ENCODE measurements at places on chromosomes 1 and 21.

GRCh38 chr1:228420968-228421826, 4.5 kb upstream of the TRIM17 start:
- no peak for DNase-seq

GRCh38 chr1:214573386-214574318, 22.2 kb upstream of the PTPN14 start:
- DNase-seq: no peak

- peak; percentile 41 for DNase-seq
These were observed 6.7 kb upstream of the LGALS8 start for GRCh38 chr1:236516929-236517704.

- DNase-seq: no peak
These were observed 53.6 kb downstream of the MAB21L3 start for GRCh38 chr1:116164604-116165368.

DNA sequence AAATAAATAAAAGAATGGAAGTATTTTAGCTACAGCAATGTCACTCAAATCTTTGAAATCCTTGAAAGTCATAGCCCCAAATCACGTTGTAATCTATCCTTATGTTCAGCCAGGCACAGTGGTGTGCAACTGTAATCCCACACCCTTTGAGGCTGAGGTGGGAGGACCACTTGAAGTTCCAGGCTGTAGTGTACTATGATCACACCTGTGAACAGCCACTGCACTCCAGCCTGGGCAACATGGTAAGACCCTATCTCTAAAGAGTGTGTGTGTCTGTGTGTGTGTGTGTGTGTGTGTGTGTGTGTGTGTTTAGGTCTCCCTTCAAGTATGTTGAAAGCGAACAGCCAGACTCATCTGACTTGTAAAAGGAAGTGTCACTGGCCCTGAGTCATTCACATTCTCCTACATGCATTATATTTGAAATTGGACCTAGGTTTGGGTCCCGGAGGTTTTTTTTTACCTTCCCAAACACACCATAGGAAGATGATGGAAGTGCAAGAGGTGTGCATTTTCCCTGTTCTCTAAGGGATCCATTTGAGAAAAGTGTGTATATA, 50.1 kb downstream of the ZNF281 start:
- DNase-seq: no peak

DNA sequence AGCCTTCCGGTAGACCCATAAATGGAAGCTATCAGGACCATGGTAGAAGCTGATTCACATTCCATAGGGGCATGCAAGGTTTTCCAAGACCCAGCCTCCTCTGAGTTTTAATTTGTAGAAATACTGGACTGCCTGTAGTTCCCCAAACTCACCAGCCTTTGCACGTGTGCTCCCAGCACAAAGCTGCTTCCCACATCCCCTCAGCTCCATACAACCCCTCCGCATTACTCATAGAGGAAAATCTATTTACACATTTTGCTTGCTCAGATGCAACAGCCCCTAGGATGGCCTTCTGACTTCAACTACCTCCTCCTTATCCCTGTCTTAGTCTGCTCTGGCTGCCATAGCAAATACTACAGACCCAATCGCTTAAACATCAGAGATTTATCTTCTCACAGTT, 336.2 kb downstream of the SETD4 start:
- no peak for DNase-seq

GRCh38 chr1:54239035-54239383, 39.0 kb downstream of the MRPL37 start:
- DNase-seq: no peak

- no peak for DNase-seq
These were observed 25.4 kb downstream of the SLC30A10 start for GRCh38 chr1:219902951-219903350.

DNA sequence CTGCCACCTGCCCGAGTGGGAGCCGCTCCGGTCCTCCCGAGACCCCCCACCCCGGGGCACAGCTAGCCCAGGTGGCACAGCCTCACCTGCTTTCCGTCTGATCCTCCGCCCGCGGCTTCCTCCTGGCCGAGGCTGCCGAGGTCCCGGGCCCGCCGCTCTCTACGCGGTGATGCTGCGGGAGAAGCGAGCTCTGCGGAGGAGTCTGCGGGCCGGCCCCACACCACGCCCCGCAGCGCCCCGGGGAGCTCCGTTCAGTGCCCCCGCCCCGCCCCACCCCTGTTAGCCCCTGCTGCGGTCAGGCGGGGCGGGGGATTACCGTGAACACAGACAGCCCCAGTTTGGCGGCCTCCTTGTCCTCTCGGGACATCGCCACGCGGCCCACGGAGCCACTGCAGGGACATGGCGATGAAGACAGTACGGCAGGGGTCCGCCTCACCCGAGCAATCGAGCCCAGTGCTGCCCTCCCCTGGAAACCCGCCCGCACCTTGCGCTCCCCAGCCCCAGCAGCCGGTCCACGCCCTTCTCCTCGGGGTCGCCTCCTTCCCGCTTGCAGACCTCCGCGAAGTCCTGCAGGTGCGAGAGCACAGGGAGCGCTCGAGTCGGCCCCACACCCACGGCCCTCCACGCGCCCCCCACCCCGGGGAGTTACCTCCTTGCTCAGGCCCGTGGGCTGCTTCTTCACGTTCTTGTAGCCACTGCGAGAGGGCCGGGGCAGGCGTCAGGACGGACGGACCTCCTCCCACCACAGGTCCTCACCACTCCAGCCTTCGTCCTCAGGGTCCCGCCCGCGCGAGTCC, 933 bp downstream of the C1orf35 start:
- peak; percentile 43 for DNase-seq

- peak; percentile 44 for DNase-seq
These were observed 1.1 kb downstream of the AGTRAP start for GRCh38 chr1:11736746-11737639.

DNA sequence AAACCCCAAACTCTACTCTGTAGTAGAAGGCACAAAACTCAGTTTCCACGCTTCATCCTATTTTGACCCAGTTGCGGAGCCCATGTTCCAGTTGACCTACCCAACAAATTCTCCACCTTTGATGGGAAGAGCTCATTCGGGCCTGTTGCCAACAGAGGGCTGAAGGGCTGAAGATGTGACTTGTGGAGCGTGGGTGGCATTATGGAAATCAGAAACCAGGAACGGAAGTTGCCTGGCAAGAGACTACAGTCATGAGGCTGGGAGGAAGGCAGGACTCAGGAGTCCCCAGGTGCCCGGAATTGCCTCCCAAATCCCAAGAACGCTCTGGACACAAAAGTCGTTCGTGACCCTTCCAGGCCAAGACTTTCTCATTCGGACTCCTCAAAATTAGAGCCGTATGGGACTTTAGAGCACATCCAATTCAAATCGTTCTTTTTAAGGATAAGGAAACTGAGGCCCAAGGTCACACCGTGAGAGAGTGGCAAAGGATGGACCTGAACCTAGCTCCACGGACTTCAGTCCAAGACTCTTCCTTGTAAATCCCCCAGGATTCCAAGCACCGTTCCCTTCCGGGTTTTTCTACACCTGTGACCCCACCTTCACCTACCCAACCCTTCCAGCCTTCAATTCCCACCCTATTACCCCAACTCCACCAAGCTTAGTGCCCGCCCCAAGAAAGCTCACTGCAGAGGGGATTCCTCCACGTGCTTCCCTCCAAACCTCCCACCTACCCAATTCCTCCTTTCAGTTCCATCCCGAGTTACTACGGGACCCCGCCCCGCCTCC, 739 bp downstream of the SMG5 start:
- DNase-seq: no peak

GRCh38 chr1:194167956-194168640, 981.7 kb upstream of the B3GALT2 start:
- DNase-seq: no peak

GRCh38 chr1:186413319-186413718, 37.7 kb downstream of the ODR4 start:
- no peak for DNase-seq

DNA sequence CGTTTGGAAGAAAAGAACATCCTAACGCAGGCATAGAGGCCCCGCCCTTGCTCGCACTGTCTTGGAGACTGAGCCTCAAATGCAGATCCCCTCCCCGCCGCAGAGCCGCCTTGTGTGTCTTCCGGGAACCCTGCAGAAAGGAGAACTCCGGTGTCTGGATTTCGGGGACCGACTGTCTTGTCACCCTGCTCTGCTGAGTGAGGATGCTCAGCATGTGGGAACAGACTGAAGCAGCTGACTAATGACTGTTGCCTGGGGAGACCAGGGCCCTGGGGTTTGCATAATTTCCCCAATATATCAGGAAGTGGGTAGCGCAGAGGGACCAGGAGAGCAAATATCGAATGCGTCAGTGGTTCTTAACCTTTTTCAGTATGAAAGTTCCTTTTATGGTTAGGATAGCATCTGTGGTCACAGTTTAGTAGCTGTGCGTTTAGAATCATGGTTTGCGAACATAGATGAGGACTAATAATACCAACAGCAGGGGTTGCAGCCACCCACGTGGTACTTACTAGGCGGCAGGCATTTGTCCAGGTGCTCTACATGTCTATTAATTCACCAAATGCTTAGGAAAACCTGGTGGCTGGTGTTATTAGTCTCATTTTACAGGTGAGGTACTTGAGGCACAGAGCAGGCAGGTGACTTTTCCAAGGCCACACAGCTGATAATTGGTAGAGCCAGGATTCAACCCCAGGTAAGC, 14.3 kb downstream of the GPR137B start:
- peak; percentile 33 for DNase-seq

DNA sequence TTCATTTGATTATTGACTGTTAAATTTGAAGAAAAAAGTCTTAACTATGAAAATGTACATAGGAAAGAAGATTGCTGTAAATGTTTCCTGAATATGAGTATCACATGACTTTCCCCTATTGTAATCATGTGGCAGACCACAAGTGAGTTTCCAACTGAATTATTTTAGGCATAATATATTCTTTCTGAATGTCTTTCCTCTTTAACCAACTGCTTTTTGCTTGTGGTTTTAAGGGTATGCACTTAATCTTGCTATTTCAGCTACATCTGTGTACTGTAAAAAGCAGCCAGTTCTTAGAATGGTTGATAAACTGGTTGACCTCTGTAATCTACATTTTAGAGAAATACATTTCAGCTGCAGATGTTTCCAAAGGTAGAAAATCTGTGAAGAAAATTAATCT, 400.7 kb downstream of the NEGR1 start:
- DNase-seq: no peak

DNA sequence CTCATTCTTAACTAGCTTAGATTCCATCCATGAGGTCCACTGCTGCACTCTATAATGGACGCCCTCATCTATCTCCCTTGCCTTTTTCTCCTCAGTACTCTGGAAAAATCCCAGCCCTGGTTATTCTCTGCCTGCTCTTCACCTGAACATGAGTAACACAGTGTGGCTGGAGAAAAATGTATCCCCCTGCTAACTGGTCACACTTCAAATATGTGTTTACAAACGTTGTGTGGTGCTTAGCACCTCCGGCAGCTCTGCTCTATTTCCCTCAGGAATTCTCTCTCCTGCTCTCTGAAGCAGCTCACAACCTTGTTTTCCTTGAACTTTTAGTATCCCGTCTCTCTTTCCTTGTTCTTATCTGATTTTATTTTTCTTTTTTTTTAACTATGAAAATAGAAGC, 4.1 kb downstream of the SCCPDH start:
- DNase-seq: no peak

- no peak for DNase-seq
These were observed 155.5 kb upstream of the FGGY start for GRCh38 chr1:59141267-59141863.

DNA sequence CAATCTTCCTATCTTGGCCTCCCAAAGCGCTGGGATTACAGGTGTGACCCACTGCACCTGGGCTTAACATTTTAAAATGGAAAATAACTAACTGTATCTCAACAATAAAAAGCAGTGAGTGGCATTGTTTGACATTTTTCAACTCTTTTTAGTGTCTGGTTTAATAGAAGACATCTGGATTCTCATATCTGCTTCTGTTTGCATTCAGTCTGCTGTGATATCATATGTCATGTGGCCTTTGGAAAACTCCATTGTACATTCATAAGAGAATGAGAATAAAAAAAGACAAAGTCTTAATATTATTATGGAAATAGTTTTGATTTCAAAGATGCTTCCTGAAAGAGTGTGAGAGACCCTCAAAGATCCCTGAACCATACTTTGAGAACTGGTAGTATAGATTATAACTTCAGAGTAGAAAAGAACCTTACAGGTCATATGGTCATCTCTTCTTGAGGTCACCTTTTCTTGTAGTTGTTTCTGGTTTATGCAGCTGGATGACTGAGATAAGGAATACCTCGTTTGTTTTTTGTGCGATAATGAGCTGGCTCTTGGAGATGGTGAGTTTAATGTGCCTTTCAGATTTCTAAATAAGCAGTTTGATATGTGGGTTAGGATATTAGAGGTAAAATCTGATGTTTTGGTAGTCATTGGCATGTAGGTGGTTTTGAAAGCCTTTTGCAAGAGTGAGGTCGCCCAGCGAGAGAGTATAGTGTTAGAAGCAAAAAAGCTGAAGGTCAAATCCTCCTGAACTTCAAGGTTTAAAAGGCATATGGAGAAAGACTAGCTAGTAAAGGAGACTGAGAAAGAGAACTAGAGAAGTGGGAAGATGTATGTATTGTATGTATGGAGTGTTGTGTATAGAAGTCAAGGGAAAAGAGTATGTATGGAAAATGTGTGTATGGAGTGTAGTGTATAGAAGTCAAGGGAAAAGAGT, 17.2 kb downstream of the CEP350 start:
- DNase-seq: no peak

DNA sequence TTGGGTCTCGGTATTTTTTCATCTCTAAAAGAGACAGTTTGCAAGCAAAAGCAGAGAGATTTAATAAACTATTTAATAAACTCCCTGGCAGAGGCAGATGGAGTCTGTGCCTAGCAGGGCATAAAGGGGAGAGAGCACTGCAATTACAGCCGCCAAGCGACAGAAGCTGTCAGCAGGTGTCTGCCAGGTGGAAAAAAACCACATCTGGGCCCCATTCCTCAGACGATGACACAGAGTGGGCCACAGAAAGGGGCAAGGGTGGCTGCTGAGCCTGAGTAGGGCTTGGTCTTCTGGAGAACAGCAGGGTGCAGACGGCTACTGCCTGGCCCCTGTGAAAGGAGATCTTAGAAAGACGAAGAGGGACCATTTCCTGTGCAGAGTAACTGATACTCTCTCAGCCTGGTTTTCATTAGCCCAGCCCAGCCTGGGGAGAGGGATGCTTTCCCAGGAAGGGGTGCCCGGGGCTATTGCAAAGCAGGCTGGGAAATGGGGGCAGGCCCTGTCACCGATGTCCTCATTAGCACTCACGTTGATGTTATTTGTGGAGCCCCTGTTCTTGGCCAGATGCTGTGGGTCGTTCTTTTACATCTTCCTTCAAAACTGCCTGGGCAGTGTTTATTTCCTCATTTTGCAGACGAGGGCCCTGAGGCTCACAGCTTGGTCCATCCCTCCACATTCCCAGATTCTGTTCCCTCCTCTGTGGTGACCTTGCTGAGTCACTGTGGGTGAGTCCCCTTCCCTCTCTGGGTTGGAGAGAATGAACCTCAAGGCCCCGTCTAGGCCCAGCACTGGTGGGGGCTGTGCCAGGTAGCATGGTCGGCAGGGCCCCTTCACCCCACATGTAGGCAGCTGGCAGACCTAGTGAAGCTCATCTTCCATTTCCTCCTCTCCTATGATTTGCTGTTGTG, 472.7 kb downstream of the PTPRU start:
- no peak for DNase-seq

GRCh38 chr1:91529856-91530255, 29.2 kb downstream of the CDC7 start:
- DNase-seq: no peak

GRCh38 chr1:44848456-44849181, 5.6 kb upstream of the PTCH2 start:
- no peak for DNase-seq
